Stimulated activated CD4-positive, alpha-beta T cell treated with anti-CD3 and anti-CD28 coated beads, TNF-alpha, amount 100 ng/mL, for 1 hour (primary cell): ENCODE measurements at places on chromosomes 11 and 22.

DNA sequence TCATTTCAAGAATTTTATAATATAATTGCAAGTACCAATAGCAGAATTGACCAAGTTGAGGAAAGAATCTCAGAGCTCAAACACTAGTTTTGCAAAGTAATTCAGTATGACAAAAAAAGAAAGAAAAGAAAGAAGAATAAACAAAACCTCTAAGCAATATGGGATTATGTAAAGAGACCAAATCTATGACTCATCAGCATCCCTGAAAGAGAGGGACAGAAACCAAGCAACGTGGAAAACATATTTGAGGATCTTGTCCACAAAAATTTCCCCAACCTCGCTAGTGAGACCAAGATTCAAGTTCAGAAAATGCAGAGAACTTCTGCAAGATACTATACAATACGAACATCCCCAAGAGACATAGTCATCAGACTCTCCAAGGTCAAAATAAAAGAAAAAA is 203.7 kb upstream of the DDI1 start:
- DNase-seq, result no peak

GRCh38 chr11:117045196-117045595 is 53.0 kb downstream of the SIK3 start:
- no peak for DNase-seq

GRCh38 chr11:27701355-27702105 is 1.3 kb upstream of the BDNF start:
- DNase-seq, result no peak

- no peak for DNase-seq
These were observed 216.3 kb upstream of the TBCEL start for GRCh38 chr11:120807414-120808150.

DNA sequence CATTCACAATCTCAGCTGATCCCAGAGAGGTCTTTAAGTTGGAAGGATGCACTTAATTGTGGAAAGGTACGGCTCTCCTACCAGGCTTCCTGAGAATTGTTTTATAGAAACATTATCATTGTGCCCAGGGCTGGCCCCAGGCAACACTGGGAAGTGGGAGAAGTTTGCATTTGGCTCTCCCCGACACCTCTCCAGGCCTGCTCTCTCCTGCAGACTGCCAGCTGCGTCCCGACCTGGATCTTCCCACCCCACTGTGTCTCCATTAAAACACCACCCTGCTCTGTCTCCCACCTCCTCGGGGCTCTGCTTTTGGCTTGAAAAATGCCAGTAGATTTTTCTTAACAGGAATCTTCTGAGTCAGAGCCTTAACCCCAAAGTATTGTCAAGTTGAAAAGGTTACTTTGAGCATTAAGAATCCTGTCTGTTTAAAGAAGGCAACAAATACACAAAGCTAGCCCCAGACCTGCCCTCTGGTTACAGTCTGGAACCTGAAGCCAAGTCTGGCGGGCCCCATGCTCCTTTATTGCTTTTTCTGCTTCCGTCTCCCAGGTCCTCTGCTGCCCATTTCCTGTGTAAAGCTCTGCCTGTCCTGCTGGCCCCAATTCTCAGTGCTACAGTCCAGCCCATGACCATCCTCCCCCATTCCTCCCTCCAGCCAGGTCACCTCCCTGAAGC is 530.2 kb downstream of the SOX6 start:
- DNase-seq, result no peak
